ENCODE measurements at places on chromosomes 7 and 10.

GRCh38 chr7:74511345-74511744 lies 57.6 kb downstream of the GTF2IRD1 start:
- DNase-seq, result no peak

DNA sequence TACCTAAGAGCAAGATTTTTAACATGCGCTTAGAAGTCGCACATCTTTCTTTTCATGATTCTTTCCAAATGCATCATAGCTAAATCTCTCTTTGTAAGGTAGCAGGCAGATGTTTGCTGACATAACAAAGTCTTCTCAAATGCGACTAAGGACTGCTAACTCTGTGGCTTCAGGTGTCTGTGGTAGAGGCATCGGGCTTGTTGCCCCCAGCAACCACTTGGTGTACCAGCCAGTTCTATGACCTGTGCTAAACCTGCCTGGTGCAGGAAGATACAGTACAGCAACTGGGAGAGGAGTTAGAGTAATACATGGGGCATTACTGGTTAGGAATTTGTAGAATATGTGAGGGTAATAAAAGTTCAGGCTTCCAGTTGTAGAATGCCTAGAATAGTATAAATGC lies 654.1 kb downstream of the NRG3 start:
- DNase-seq, result no peak

DNA sequence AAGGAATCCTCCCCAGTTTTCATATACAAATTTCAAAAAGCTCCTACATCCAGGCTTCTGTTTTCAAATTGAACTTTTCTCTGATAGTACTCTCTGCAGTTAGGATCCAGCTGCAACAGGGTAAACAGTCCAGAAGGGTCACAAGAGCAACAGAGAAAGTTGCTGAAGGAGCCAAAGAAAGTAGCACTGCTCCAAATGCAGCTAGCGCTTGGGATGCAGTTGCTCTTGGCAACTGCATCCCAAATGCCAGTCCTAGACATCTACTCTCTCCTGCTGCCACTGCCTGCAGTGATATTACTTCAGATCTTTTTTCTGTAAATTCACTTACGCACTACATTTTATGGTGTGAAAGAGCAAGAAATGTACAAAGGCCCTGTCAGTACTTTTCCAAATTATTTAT lies 14.6 kb downstream of the GPR37 start:
- no peak for DNase-seq

GRCh38 chr7:75888464-75889222 lies 9.8 kb downstream of the RHBDD2 start:
- no peak for DNase-seq

DNA sequence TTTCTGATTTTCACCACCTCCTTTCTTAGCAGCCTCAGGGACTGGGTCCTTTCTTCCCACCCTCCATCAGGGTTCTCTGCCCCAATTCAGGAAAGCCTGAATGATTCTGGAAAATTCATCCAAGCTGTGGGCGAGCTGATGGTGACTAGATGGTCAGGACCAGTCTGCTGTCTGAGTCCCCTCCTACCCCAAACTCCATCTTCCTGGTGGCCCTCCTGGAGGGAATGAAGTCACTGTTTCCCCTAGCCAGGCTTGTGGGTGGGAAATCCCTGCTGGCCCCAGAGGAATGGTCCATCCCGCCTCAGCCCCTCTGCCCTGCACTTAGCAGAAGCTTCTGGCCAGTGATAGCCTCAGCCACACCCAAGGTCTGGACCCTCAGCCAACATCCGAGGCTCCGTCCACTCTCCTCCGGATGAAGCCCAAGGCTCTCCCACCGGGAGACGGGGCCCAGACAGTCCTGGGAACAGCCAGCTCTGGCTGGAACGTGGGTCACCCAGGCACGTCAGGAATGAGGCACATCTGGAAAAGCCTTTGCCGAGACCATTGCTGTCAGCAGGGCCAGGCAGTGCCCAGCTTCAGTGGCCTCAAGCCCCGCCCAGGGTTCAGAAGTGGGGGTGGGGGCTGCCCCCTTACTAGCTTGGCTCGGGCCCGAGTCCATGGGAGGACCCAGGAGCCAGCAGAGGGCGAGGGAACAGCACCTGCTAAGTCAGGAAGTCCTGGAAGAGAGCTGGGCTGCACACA lies 4.0 kb upstream of the AQP1 start:
- DNase-seq, result no peak

- DNase-seq, result no peak
Measured at GRCh38 chr10:26043469-26043868, 109.4 kb downstream of the MYO3A start.

- no peak for DNase-seq
Measured at GRCh38 chr7:122056977-122057376, 87.1 kb downstream of the AASS start.

DNA sequence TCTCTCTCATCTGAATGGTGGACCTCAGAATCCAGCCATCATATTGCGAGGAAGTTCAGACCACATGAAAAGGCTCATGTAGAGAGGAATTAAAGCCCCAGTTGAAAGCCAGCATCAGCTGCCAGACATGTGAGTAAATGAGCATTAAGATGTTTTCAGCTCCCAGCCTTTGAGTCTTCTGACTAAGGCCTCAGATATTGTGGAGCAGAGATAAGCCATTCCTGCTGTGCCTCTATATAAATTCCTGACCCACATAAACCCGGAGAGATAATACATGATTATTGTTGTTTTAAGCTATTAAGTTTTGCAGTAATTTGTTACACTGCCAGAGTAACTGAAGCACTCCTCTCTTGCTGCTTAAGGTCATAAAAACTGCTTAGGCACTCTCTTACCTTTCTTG lies 14.6 kb downstream of the FAM149B1 start:
- no peak for DNase-seq

DNA sequence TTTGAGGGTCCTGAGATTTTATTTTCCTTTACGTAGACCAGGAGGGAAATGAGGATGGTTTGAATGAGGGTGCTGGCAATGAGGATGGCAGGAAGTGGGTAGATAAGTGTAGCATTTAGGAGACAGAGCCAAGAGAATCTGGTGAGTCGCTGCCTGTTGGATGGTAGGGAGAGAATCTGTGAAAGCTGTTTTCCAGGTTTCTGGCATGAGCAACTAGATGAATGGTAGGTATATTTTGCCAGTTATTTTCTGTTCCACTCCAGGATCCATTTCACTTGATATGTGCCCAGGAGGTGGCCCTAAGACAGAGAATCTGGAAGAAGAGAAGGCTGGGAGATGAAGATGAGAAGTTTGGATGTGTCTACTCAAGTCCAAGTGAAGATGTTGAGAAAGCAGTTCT lies 63.3 kb upstream of the VIPR2 start:
- DNase-seq, result no peak

DNA sequence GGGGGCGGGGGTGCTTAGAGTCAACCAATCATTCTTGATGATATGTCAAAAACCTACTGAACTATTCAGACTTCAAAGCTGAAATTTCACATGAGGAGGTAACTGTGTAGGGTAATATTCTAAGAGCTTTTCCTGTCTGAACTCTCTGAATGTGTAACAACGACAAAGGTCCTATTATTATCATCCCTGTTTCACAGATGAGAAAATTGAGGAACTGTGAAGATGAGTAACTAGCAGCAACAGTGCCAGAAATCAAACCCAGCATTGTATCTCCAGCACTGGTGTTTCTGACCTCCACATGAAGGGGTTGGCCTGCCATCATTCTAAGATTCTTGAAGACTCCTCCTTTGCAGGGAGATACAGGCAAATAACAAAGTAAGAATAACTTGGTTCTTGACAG lies 294.7 kb upstream of the AOAH start:
- DNase-seq, result no peak

DNA sequence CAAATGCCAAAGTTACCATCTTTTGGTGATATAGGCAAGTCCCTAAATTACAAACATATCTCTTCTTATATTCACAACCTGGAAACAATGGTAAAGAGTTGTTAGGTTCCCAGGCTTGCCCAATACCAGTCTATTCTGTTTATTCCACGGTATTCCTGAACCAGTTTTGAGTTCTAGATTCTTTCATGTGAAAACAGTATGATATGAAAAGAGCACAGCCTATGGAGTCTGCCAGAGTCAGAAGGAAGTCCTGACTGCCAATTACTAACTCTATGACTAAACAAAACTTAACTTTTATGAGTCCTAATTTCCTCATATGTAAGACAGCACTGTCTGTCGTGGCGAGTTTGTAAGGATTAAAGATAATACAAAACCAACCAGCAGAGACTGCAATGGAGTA lies 5.6 kb downstream of the ABI1 start:
- DNase-seq, result no peak

- DNase-seq, result no peak
Measured at GRCh38 chr10:95377950-95378349, 87.1 kb upstream of the PDLIM1 start.

GRCh38 chr10:74624501-74624900 lies 201.9 kb upstream of the KAT6B start:
- DNase-seq, result no peak

DNA sequence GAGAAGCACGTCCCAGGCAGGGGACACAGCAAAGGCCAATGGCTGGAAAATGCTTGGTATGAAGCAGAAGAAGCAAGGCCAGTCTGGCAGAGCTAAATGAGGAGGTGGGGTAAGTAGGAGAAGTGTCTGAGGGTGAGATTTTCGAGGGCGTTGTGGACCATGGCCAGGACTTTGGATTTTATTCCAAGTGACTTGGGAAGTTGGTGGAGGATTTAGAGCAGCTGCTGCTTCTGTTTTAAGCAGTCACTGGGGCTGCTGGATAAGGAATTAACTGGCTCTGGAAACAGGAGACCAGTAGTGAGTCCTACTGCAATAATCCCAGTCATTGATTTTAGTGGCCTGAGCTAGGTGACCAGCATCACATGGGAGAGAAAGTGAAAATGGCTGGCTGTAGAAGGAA lies 67.6 kb upstream of the GSDME start:
- DNase-seq, result no peak

- no peak for DNase-seq
Measured at GRCh38 chr10:128926711-128927110, 540.3 kb upstream of the MGMT start.

GRCh38 chr7:103031781-103032180 lies 42.8 kb downstream of the FBXL13 start:
- no peak for DNase-seq

GRCh38 chr7:84263106-84263505 lies 68.5 kb upstream of the SEMA3A start:
- no peak for DNase-seq

DNA sequence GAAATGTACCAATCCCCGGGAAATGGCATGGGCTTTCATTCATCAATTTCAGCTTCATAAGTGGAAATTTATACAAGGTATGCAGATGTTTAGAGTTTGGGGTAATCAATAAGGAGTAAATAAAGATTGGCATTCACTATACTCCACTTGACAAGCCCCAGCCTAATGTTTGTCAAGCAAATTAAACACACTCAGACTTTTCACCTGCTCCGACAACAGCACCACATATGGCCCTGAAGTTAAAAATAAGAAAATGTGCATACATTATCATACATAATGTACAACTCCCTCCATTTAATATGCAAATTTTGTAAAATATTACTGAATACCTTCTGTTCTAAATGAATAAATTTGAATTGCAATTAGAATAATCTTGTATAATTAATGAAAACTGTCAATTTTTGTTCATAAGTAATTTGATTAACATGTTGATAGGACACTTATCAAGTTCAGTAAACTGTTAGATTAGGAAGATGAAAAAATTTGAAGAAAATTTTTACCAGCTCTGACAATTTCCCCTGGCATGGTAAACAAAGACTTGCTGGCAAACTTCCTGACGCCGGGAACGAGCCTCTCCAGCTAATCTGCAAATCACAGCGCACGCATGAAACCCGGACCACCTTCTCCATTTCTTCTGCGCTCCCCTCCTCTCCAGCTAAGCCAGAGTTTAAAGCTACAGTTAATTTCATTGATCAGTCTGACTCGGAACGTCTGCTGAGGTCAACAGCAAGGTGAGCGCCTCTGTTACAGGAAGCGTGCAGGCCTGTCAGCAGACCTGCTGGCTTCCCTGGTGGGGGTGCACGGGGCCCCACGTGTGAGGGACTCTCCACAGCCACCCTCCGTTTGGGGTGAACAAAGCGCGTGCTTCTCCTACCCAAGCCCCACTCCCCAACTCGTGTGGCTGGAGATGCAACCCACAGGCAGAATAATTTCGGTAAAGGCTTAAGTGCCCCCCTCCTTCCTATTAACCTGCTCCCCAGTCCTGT lies 70.7 kb downstream of the EBF3 start:
- no peak for DNase-seq

DNA sequence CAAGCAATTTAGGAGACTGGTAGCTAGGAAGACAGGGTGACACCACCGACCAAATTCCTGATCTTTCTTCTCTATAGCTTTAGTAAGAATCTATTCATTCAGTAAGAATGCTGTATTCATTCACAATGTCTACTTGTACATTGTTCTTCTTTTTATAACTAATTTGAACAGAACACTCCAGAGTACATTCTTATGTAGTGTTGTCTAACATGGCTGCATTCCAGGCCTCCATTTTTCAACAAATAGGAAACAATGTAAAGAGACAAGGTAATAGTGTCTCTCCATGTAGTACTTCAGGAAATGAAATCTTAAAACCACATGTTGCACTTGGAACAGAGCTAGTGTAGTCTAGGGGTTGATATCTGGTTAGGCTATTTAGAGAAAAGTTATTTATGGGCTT lies 1.8 kb downstream of the VCL start:
- no peak for DNase-seq

- no peak for DNase-seq
Measured at GRCh38 chr10:124200011-124200410, 106.6 kb upstream of the CHST15 start.

DNA sequence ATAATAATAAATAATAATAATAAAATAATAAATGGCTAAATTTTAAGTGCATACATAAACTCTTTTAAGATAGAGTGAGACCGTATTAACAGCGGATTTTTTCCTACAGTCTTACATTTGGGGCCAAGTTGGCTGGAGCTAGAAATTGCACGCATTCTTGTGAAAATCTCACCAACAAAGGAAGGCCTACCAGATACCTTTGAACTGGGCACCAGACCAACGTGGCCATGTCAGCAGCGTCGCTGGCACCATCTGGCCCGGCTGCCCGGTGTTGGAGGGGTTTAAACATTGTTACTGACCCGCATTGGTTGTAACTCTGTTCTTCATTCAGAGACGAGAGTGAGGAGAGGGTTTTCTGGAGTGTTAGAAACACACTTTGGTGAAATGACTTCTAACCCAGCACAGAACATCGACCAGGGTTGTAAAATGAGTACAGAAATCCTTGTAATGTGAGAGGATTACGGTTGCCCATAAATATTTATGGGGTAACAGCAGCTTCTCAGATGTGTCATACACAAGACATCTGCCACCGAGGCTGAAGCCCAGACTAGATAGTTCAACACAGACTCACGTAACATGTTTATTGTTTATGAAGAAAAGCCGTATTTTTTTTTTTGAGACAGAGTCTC lies 34.6 kb upstream of the UNCX start:
- DNase-seq, result no peak

DNA sequence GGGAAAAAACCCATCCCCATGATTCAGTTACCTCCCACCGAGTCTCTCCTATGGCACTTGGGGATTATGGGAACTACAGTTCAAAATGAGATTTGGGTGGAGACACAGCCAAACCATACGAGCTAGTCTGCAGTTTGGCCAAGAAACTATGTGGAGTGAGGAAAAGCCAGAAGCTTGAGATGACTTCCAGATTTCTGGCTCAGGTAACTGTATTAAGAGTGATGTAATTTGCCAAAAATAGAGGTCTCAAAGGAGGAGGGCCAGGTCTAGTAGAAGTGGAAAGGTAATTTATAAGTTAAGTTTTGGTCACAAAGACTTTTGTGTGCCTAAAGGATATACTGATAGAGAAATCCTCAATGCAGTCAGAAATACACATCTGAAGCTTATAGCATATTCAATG lies 279.7 kb upstream of the MGMT start:
- no peak for DNase-seq

Measured in activated T-cell treated with anti-CD3 and anti-CD28 coated beads for 48 hours (primary cell).